ENCODE measurements at places on chromosomes 6 and 20.
A peak's percentile ranks its signal among the peaks of the same experiment; 100 is the strongest.

GRCh38 chr6:20658053-20658452 is 123.8 kb downstream of the CDKAL1 start:
- DNase-seq = no peak

GRCh38 chr6:142045380-142046278 is 87.1 kb upstream of the GJE1 start:
- DNase-seq = no peak

DNA sequence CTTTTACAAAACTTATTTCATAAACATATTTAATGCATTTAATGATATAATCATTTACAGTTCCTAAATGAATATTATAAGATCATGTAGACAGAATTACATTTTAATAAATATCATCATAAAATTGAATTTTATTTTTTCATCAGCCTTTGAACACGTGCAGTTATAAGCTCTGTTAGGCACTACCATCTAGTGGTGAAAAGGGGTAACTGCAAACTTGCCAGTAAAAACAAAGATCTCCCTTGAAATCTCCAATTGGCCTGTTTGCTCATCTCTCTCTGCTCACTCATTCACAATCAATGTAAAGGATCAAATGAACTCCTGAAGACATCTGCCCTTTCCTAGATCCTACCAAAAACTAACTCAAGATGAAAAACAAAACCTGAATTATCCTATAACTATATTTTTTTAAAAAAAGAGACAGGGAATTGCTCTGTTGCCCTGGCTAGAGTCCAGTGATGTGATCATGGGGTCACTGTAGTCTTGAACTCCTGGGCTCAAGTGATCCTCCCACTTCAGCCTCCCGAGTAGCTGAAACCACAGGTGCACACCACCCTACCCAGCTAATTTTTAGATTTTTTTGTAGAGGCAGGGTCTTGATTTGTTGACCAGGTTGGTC is 31.7 kb downstream of the SAMHD1 start:
- DNase-seq = peak; percentile 9

- no peak for DNase-seq
These were observed 2.6 kb downstream of the MGME1 start for GRCh38 chr20:17971300-17972013.

- no peak for DNase-seq
These were observed 19.5 kb downstream of the RNF24 start for GRCh38 chr20:3995749-3996320.

DNA sequence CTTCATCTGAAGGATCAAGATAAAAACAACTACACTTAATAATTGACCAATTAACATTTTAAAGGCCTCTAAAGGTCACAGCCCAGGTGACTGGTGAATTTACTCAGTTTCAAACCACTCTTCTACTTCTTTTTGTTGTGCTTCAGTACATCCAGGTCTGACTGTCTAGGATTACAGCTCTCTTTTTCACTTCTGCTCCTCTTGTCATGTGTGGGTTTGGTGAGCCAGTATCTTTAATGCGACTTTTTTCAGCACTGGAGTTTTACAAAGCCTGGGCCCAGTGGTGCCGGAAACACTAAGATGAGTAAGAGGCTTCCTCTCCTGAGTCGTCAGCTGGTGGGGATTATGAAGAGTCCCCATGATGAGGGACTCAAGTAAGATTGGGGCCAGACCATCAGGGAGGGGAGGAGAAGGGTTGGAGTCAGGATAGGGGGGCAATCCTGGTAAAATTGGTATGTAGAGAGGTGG is 27.0 kb downstream of the HECA start:
- no peak for DNase-seq

- DNase-seq = no peak
These were observed 47.2 kb downstream of the TRIM38 start for GRCh38 chr6:26009817-26010216.

DNA sequence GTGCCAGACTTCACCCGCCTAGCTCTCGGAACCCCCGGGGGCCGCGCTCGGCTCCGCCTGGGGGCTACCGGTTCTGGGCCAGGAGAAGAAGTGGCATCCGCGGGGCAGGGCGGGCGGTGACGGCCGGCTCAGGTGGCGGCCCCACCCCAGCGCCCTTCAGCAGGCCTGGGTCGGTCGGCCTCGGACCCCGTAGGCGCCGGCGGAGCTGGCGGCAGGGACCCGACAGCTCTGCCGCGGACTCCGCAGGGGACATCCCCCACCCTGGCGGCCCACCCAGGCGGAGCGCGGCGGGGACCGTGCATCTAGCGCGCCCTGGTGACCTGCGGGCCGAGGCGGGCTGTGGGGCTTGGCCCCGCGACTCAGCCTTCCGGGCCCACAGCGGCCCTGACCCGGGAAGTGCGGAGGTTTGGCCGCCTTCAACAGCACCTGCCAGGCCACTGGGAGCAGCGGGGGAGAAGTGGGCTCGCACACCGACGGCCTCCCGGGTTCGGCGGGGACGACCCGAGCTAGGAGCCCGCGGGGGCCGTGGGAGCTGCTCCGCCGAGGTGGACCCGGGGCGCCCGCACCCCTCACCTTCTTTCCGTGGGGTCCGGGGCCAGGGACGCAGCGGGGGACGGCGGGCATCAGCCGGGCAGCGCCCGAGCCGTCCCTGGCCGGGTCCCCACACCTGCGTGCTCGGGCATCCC is 87.1 kb downstream of the TMEM242 start:
- no peak for DNase-seq

DNA sequence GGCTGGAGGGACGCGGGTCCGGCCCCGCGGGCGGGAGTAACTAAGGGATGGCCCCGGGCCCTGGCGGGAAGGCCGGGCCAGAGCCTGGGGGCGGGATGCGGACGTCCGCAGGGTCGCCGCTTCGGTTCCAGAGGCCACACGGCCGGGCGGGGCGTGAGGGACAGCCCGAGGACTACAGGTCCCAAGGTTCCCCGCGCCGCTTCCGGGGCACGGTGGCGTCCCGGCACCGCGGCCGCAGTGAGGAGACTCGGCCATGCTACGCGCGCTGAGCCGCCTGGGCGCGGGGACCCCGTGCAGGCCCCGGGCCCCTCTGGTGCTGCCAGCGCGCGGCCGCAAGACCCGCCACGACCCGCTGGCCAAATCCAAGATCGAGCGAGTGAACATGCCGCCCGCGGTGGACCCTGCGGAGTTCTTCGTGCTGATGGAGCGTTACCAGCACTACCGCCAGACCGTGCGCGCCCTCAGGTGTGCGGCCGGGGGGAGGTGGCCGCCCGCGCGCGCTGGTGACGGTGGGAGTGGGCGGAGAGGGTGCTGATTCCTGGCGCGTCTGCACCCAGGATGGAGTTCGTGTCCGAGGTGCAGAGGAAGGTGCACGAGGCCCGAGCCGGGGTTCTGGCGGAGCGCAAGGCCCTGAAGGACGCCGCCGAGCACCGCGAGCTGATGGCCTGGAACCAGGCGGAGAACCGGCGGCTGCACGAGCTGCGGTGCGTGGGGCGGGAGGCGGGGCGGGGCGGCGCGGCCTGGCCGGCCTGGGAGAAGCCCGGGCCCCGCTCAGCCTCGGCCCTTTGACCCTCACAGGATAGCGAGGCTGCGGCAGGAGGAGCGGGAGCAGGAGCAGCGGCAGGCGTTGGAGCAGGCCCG is at the start of gene MRPS26:
TSS of gene MRPS26 (plus strand) at position 237 of the 861 bp plus-strand sequence. CDS start at position 254, 17 bp downstream.
- DNase-seq = peak; percentile 92

GRCh38 chr6:20802596-20802995 is 268.3 kb downstream of the CDKAL1 start:
- DNase-seq = no peak

GRCh38 chr6:70620746-70621145 is 46.9 kb upstream of the SMAP1 start:
- no peak for DNase-seq

- no peak for DNase-seq
These were observed 44.5 kb downstream of the TGM2 start for GRCh38 chr20:38120625-38120988.

- peak; percentile 56 for DNase-seq
These were observed 2.7 kb downstream of the BMP2 start for GRCh38 chr20:6769903-6770785.

DNA sequence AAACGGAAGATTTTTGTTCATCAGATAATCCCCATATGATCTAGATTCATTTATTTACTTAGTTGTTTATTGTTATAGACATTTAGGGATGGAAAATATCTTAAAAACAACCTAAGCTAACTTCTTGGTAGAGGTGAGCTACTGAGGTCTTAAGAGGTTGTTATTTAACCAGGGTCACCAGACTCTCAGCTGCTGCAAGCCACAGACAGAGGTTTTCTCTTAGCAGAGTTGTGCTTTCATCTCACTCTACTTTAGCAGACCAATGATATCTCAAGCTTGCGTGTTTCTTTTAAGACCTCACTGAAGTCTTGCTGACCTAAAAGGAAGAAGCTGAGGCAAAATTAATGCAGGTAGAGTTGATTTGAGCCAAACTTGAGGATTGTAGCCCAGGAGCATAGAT is 43.6 kb downstream of the NCOA7 start:
- no peak for DNase-seq

DNA sequence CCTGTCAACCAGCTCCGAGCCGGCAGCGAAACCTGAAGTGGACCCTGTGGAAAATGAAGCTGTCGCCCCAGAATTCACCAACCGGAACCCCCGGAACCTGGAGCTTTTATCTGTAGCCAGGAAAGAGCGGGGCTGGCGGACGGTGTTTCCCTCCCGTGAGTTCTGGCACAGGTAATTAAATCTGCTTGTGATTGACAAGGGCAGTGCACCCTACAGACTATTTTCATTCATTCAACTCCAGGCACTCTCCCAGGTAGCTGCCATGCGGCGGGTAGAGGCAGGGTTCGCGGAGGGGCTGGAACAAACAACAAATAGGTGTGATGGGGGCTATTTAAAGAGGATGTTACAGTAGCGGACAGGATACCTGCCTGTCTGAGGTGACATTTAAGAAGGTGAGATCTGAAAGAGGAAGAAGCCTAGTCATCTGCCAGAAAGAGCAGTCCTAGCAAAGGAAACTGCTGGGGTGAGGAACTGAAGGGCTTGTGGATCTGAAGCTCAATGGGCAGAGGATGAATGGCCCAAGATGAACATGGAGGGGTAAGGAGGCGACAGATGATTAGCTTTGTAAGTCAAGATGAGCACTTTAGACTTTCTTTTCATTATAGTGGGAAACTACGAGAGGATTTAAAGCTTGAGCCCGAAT is 810 bp downstream of the MRPL18 start:
- no peak for DNase-seq

DNA sequence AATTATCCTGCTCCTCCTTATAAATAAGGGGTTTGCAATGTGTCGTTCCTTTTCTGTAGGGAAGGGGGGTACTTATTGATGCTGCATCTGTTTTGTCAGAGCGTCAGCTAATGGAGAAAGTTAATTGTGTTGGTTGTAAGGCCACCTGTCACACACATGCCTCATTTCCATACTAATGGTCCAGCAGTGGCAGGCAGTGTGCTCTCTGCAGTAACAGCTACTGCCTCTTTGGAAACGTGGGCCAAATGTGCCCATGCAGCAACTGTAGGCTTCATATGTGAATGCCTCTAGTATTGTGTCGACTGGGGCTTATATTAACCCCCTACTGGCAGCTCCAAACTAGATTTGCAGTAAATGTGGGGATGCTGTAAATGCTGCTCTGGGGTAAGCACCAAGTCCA is 56.3 kb upstream of the OLIG3 start:
- no peak for DNase-seq

GRCh38 chr20:36214684-36215256 is 21.5 kb upstream of the AAR2 start:
- peak; percentile 21 for DNase-seq

DNA sequence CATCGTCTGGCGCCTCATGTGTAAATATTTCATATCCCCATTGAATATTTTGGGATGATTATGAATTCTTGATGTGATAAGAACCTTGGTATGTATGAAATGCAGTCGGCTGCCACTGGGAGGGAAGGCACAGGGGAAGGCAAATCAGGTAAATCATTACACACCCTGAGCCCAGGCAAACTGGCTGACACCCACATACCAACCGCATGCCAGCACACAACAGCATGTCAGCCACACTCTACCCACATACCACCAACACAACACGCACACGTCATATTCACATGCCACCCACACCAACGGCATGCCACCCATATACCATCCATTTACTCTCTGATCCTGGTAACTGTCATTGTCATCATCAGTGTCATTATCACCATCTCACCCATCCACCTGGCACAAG is 28.3 kb upstream of the MDGA1 start:
- no peak for DNase-seq

- DNase-seq = no peak
These were observed 9.2 kb upstream of the HLA-DOB start for GRCh38 chr6:32825966-32826365.

GRCh38 chr20:9534025-9534424 is 19.6 kb downstream of the LAMP5 start:
- DNase-seq = no peak

- DNase-seq = no peak
These were observed 114.7 kb downstream of the THEMIS start for GRCh38 chr6:127786109-127786508.

DNA sequence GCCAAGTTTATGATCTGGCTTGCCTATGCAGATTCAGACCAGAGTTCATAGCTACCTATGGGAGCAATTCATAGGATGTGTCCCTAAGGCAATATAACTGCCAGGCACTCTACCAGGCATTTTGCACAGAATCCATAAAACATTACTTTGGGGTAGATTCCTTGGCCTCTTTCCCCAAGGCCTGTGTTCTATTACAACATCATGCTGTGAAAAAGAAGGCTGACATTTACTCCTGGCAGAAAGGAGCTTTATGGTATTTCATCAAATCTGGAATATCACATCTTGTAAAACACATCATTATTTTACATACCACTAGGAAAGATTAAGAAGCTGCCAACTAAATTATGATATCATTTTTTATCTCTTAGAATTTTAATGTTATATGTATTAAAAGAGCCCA is 287.0 kb upstream of the MARCKS start:
- DNase-seq = no peak

DNA sequence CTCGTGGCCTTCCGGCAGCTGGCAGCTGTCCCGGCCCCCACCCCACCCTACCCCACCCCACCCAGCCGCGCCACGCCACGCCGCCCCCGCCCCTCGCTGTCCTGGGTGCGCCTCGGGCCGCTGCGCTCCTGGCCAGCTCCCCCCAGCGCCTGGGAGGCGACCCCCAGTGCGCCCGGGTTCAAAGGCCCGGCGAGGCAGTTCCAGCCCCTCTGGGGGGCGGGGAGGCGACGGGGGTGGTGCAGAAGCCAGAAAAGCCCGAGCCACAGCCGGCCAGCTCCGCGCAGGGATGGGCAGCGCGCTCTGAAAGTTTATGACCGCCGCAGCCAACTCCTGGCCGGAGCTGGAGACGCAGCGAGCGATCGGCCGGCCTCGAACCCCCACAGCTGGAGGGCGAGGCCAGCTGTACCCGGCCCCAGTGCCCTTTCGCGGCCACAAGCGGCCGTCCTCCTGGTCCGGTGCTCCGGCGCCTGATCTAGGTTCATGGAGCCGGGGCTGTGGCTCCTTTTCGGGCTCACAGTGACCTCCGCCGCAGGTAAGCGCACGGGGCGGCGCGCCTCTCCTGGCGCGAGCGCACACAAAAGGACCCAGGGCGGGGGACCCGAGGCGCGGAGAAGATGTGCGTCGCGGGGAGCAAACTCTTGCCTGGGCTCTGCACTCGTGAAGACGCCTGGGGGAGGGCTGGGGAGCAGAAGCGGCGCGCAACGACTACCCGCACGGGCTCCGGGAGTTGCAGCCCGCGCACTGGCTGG is at the start of gene EDN3:
TSS of gene EDN3 (plus strand) at position 279 of the 749 bp plus-strand sequence. CDS start at position 481, 202 bp downstream.
- DNase-seq = no peak

- no peak for DNase-seq
These were observed 16.8 kb downstream of the PHACTR2 start for GRCh38 chr6:143694560-143694959.
